Fibroblast of skin of left biceps (primary cell): ENCODE measurements at places on chromosomes 6 and 20.

DNA sequence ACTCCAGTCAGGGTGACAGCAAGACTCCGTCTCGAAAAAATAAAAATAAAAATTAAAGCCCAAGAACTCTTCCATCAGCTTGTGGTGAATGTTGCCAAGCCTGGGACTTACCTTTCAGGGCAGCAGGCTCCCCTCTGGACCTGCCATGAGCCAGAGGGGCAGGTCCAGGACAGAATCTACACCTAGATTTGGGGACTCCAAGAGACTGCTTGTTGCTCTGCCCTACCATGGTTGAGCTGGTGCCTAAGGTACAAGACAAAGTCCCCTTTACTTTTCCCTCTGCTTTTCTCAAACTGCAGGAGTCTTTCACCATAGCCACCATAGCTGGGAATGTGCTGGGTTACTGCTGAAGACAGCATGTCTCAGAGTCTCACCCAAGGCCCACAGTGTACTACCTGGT lies 9.2 kb downstream of the C6orf15 start:
- no peak for DNase-seq

DNA sequence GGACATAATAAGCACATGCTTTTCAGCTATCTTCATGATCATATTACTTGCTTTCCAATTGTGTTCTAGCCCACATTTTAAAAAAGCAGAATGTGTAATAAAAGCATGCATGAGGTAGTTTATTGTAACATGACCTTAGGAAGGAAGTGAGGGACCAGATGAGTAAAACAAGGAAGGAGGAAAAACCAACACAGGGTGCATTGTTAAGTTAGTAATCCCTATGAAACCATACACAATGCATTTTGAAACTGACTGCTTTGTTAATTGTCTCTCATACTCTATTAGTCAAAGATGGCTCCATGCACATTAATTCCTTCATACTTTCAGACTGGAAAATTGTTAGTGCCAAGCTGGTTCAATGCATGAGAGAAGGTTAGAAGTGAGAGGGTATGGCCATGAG lies 37.7 kb upstream of the CENPW start:
- no peak for DNase-seq

DNA sequence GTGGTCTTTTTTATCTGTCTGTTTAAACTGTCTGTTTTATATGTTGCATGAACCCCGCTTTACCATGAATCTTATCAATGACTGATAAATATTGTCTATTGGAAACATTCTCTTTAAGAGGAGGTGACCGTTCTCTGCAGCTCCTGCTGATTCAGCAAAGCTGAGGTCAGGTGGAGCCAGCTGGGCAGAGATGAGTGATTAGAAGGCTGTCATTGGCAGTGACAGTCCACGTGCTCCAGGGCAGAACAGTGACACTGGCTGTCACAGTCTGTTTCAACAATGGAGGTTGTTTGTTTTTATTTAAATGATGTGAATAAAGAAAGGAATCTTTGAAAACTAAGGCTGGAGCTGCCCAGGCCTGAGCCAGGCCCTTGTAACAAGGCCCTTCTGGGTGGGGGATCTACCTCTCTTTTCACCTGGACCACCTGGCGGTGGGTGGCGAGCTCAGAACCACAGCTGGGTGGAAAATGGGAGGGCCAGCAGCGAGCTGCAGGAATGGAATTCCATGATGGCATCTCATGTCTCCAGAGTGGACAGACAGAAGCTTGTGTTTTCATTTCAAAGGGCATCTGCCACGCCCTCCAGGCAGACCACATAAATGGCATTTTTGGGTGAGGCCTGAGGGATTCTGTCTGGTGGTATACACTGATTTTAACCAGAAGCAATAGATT lies 12.6 kb downstream of the SYNJ2 start:
- DNase-seq, result no peak

DNA sequence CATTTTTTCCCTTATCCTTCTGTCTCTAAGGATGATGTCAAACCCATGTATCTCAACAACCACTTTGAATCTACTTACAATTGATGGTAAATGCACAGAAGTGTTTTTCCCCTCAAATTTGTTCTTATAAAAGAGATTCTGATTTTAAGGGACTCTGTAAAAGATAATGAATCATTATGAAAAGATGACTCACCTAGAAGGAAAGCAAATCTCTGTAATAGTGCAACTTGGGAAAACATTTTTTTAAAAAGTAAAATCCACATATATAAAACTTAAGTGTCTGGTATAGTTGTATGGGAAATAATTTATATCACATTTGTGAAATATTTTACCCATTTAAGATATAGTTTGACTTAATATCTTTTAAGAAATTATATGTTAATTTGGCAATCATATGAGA lies 137.0 kb downstream of the TINAG start:
- DNase-seq, result no peak

- DNase-seq, result no peak
Measured at GRCh38 chr6:28137505-28137981, 4.1 kb upstream of the ZKSCAN8 start.
